ENCODE measurements at places on chromosomes 16 and 17.

- no peak for DNase-seq
Measured at GRCh38 chr17:43536236-43536992, 9.7 kb downstream of the ETV4 start.

- no peak for DNase-seq
Measured at GRCh38 chr16:13425836-13426235, 494.1 kb upstream of the ERCC4 start.

DNA sequence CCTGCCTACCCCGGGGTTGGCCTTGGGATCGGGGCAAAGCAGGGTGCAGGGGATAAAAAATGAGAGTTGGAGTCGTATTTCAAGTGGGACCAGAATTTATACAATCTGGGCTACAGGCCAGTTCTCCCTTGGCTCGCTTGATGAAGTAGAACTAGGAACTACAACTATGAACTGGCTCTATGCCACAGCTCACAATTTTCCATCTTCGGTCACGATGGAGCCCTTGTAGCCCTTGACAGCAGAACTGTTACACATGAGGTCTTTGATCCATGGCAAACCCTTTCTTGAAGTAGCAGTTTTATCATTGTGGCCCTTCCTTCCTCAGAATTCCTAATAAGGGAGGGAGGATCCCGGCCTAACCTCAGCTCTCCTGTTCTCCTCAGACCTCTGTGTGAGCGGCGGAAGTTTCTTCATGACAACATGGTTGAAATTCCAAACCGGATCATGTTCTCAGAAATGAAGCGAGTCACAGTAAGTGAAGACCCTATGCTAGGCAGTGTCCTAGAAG, 17.1 kb downstream of the LIG3 start:
- DNase-seq: peak; percentile 55

- no peak for DNase-seq
Measured at GRCh38 chr16:27999687-28000086, 63.8 kb downstream of the GSG1L start.

DNA sequence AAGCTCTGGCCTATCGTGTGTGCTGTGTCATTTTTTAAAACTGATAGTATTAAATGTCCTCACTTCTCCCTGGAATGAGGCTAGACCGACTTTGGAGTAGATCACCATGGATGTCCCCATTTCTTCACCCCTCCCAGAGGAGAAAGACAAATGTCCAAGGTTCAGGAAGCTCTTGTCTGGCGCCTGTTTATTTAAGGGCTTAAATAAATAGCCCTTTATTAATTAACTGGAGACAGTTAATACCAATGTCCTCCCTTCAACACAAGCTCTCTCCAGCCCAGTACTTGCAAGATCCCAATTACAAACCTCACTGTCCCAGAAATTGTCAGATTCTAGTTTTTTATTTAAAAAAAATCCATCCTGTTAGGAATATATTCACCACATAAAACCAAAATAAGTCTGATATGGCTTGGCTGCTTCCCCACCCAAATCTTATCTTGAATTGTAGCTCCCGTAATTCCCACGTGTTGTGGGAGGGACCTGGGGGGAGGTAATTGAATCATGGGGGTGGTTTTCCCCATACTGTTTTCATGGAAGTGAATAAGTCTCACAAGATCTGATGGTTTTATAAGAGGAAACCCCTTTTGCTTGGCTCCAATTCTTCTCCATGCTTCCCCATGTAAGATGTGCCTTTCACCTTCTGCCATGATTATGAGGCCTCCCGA, 344.4 kb downstream of the SHISA9 start:
- DNase-seq: no peak

- DNase-seq: peak; percentile 26
Measured at GRCh38 chr17:68356520-68356919, 65.2 kb downstream of the ARSG start.

DNA sequence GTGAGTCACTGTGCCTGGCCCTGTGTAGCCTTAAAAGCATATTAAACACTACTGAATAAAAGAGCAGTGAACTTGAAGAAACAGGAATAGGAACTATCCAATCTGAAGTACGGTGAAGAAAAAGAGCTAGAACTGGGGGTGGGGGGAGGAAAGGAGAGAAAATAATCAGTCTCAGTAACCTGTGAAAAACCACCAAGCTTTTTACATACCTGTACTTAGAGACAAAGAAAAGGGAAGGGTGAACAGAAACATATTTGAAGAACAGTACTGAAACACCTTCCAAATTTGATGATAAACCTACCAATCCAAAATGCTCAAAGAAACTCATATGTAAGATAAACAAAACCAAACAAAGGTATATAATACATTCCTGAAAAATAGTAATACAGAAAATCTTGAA, 77.5 kb downstream of the USP32 start:
- no peak for DNase-seq

DNA sequence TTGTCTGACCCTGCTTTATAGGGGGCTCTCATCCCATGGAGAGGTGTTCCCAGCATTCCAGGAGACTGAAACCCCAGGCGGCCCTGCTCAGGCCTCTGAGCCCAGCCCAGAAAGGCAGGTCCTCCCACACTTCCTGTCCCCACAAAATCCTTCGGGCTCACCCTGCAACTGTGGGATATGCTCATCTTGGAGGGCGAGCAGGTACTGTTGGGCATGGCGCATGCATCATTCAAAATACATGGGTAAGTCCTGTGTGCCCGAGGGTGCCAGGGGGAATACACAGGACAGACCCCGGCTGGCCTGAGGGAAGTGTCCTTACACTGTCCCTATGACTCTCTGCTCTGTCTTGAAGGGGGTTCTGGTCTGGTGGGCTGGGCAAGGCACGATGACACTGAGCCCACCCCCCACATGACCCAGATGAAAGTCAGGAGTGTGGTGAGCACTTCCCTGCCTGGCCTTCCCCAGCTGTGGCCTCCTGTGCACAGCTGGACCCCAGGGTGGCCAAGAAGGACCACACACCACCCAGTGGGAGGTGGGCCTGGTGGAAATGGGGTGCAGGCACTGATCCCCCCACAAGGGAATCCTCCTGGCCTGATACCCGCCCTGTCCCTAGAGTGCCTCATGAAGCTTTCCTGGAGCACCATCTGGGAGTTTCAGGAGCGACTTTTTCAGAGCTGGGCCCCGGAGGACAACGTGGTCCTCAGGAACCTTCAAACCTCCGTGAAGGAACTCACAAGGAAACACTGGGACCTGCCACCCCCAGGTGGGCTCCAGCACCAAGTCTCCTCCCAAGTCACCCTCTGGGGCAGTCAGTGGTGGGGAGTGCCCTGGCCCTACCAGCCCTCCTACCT, 46.7 kb downstream of the USP22 start:
- no peak for DNase-seq

- no peak for DNase-seq
Measured at GRCh38 chr16:1416521-1416941, 2.0 kb upstream of the UNKL start.

DNA sequence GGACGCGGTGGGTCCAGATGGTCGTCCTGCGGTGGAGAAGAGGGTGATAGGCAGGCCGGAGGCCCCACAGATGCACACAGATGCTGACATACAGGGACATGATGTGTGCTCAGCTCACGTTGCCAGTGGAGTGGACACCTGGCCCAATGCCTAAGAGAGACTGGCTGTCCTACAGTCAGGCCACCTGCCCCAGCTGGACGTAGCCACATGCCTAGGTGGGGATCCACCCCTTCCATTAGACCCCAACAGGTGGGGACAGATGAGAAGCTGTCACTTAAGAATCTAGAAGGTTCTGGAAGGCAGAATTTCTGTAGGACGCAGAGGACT, 117.6 kb upstream of the ZNF750 start:
- no peak for DNase-seq

GRCh38 chr17:9929871-9930270, 24.8 kb upstream of the RCVRN start:
- no peak for DNase-seq

GRCh38 chr17:5299383-5299782, 17.3 kb downstream of the RABEP1 start:
- DNase-seq: no peak

GRCh38 chr16:4369007-4369733, 2.5 kb upstream of the VASN start:
- DNase-seq: no peak

GRCh38 chr17:32627239-32627996, 140.6 kb downstream of the CDK5R1 start:
- no peak for DNase-seq

DNA sequence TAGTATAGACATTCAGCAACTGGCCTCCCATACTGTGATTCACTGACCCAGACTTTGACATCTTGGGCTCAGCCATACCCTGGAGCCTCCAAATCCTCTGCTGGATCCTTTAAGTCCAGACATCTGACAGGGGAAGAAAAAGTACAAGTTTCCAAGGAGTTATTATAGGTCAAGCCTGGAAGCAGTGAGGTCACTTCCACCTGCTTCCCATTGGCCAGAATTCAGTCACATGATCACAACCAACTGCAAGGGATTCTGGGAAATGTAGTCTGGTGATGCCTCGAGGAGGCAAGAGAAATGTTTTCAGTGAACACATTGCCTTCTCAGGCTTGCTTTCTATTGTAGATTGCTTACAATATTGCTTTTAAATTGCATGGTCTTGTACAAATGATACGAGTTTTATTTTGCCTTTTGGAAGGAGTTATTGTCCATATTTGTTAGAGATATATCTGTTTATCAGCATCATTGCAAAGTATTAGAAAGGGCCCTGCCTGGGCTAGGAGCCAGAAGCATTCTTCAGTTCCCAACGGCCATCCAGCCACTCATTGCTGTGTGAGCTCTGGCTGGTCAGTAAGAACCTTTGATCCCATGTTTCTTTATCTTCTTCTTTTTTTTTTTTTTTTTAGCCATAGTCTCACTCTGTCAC, 696.9 kb downstream of the WWOX start:
- DNase-seq: no peak

- no peak for DNase-seq
Measured at GRCh38 chr16:7004266-7004665, 328.4 kb upstream of the RBFOX1 start.

- no peak for DNase-seq
Measured at GRCh38 chr16:4729876-4730275, 4.2 kb downstream of the ANKS3 start.

GRCh38 chr16:31157136-31157535, 7.3 kb upstream of the PRSS36 start:
- DNase-seq: no peak

GRCh38 chr16:22897184-22897583, 83.2 kb downstream of the HS3ST2 start:
- no peak for DNase-seq

DNA sequence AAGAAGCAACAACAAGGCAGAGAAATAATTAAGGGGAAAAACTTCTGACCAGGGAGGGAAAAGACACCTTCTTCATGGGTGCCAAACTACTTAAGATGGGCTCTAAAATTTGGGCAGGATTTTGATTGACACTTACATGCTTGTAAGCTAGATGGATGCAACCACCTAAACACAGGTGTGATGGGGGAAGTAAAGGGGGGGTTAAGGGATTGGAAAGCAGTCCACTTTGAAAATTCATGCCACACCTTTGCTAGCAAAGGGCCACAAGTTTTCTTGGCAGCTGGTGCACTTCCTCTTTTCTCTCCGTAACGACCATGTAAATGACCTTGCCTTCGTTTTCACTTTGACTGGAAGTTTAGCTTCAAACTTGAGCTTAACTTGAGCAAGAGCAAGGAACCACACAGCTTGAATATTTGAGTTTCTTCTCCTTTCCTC, 14.3 kb upstream of the PRKAR1A start:
- DNase-seq: no peak

DNA sequence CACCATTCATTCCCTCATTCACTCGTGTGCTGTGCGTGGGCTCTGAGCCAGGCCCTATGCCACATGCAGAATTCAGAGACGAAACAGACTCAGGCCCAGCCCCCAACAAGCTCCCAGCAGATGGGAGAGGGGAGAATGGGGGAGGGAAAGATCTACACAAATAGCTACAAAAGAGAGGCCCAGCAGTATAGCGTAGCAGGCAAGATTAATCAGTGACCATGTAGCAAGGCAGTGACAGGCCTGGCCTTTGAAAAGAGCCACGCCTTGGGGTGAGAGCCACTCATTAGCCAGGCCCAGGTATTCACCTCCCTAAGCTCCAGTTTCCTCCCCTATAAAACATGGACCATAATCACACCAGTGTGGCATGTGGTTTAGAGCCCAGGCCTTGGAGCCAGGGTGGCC, 16.4 kb upstream of the KRT19 start:
- no peak for DNase-seq

- DNase-seq: no peak
Measured at GRCh38 chr17:81295676-81296381, 722 bp upstream of the SLC38A10 start.

DNA sequence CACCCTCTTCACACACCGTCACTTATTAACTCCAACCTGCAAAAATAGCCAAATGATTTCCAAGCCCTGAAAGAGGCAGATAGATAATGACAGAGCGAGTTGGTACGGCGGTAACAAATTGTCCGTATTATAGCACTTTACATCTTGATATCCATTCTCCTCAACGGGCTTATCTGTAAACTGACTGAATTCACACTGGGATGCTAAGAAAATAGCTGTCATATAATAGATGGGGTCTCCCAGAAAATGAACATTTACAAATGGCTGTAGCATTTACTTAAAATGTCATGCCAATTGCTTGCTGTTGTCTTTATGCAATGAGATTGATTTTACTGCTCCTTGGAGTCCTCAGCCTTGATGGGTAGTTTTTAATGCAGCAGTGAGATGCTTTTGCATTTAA, 225.8 kb upstream of the SDK2 start:
- DNase-seq: no peak

DNA sequence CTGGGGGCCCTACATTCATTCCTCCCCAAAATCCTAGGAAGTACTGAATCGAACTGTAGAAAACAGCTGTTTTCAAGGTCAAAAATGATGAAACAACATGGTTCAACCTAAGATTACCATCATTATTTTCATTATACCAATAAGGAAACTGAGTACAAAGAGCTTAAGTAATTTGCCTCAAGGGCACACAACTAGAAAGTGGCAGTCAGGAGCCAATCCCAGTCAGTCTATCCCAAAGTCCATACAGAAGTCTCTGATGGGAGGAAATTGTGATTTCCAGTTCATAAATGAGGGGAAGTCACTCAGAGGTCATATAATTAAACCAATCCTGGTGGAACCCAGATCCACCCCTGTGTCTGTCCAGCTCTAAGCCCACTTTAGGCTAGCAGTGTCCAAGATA, 8.4 kb downstream of the LPO start:
- DNase-seq: no peak

DNA sequence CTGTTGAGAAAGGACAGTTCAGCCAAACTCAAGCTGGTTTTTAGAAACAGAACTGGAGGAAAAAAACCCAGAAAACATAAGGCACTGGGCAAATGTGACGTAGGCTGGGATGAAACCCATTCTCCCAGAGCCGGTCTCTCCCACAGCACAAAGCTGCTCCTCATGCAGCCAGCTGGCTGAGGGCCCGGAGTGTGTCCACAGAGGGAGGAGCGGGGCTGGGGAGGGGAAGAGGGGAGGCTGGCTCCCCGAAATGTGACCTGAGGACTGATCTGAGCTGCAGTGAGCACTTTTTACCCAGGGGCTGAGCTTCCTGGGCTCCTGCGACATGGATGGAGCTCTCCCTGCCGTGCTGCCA, 20.8 kb downstream of the FOXF1 start:
- DNase-seq: no peak

GRCh38 chr16:72896485-72897118, 151.3 kb downstream of the ZFHX3 start:
- no peak for DNase-seq

GRCh38 chr16:53045341-53046220, 7.1 kb downstream of the CHD9NB start:
- no peak for DNase-seq

Measured in non-pigmented ciliary epithelial cell (primary cell).